ENCODE measurements at places on chromosomes 4 and X.

DNA sequence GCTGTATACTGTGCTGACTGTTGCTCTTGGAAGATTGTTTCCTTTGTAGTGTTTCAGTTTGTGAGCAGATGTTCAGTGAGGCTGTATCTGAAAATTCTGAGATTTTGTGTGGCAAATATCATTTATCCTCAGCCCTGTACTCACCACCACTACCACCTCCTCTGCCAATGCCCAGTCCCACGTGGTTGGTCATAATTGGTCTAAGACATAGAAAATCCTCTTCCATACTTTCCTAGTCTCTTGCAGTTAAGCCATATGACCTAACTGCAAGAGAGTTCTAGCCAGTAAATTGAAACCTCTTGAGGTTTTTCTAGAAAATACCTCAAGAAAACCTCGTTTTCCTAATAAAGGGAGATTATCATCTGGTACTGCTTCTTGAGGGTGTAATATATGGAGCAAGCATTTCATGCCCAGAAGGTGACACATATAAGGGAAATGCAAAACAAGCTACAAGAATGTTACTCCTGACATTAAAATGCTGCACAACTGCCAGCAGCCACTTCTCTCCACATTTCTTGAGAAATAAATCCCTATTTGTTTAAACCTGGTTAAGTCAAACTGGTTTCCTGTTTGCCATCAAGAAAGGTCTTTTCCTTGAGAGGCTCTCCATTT lies 32.8 kb downstream of the ABCE1 start:
- no peak for ATAC-seq

DNA sequence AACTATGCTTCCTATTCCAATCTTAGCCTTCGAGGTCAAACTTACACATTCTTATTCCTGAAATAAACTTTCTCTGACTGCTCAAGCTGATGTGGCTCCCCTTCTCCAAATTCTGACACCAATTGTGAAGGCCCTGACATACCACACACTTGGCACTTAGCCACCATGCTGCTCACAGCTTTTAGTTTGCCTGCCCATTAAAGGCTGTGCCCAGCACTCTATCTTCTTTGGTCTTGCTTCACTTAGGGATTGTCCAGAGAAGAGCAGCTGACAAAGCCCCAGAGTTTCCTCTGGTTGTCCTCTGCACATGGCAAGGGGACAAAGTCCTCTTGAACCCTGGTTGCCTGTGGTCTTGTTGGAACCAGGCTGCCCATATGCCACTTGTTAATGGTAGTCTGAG lies 126.1 kb downstream of the ARHGEF9 start:
- no peak for ATAC-seq

- no peak for ATAC-seq
Measured at GRCh38 chrX:112704187-112704586, 24.4 kb upstream of the LHFPL1 start.

GRCh38 chr4:188550296-188550695 lies 411.1 kb downstream of the TRIML1 start:
- no peak for ATAC-seq

DNA sequence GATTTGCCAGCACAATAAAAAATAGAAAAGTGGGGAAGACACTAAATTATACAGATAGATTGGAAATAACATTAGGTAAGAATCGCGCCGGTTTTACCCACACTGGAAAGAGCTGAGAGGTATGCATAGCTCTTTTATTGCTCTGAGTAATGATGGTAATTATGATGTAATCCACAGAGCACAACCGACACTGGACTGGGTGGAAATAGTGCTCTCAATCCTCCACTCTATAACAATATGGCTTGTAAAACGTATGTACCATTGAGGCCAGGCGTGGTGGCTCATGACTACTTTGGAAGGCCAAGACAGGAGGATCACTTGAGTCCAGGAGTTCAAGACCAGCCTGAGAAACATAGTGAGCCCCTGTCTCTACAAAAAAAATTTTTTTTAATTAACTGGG lies 104.3 kb upstream of the RAPGEF2 start:
- ATAC-seq: no peak

- no peak for ATAC-seq
Measured at GRCh38 chr4:16489226-16489625, 263.0 kb upstream of the TAPT1 start.

- ATAC-seq: no peak
Measured at GRCh38 chrX:149962859-149963757, 24.8 kb upstream of the EOLA2 start.

Data from stimulated activated memory B cell treated with anti-CD40 and anti-IgM and Interleukin-4, amounts not matched to agents 10 μg/mL and 1 μg/mL and 100 μg/mL, for 72 hours (primary cell).